Epithelial cell of proximal tubule (primary cell): ENCODE measurements at places on chromosomes 6 and 20. TPM values are rescaled to one million over a fixed set of nuclear protein-coding genes. Genes with fewer than 3 reads are reported as not detected.

Gene CEP85L
- 2.2 and 3.3 TPM in 2 replicates for total RNA-seq

Gene PNLDC1
- not detected in 2 replicates for total RNA-seq

Gene C6orf15
- total RNA-seq: 0.29 and 0.43 TPM in 2 replicates

Gene MATN4
- total RNA-seq: not detected in 2 replicates

Gene ADGRF4
- 1.5 and 3.4 TPM in 2 replicates for total RNA-seq

Gene KCNQ5
- 1.4 and 1.7 TPM in 2 replicates for total RNA-seq

Gene CCN6
- total RNA-seq: 0.58 and 1.4 TPM in 2 replicates

Gene DDO
- 0.07 TPM in 1 of 2 replicates, not detected in the other for total RNA-seq

Gene DSE
- 25.0 and 36.1 TPM in 2 replicates for total RNA-seq

Gene TNFRSF6B
- 509 and 817 TPM in 2 replicates for total RNA-seq

Gene ECHDC1
- 47.9 and 96.9 TPM in 2 replicates for total RNA-seq

Gene MOG
- not detected in 2 replicates for total RNA-seq

Gene FAM83C
- 0.14 TPM in 1 of 2 replicates, not detected in the other for total RNA-seq

Gene EFCAB8
- not detected in 2 replicates for total RNA-seq

Gene AARS2
- 10.4 and 17.6 TPM in 2 replicates for total RNA-seq

Gene RAD21L1
- total RNA-seq: 0.06 and 1.2 TPM in 2 replicates

Gene C6orf132
- 15.3 and 19.8 TPM in 2 replicates for total RNA-seq

Gene GNRH2
- total RNA-seq: not detected in 2 replicates

Gene TAP1
- total RNA-seq: 50.7 and 54.5 TPM in 2 replicates

Gene FABP7
- not detected in 2 replicates for total RNA-seq

Gene SNAP91
- not detected in 2 replicates for total RNA-seq

Gene SEC23B
- total RNA-seq: 50.8 and 69.6 TPM in 2 replicates

Gene TRERF1
- total RNA-seq: 2.2 and 3.5 TPM in 2 replicates

Gene KIF25
- total RNA-seq: not detected in 2 replicates

Gene RIPOR3
- total RNA-seq: 0.29 and 1.8 TPM in 2 replicates

Gene BPIFB2
- total RNA-seq: not detected in 2 replicates

Gene HLA-DPA1
- total RNA-seq: 6.8 and 7.1 TPM in 2 replicates

Gene NKAIN4
- total RNA-seq: 1.4 and 4.0 TPM in 2 replicates

Gene TNF
- total RNA-seq: 13.9 and 14.2 TPM in 2 replicates

Gene TREML4
- not detected in 2 replicates for total RNA-seq

Gene PBOV1
- not detected in 2 replicates for total RNA-seq

Gene RWDD2A
- 1.6 and 2.8 TPM in 2 replicates for total RNA-seq

Gene COL11A2
- 0.06 and 0.07 TPM in 2 replicates for total RNA-seq

Gene SEL1L2
- not detected in 2 replicates for total RNA-seq

Gene TPD52L1
- 54.3 and 67.3 TPM in 2 replicates for total RNA-seq

Gene C20orf204
- under 0.01 TPM in 1 of 2 replicates, not detected in the other for total RNA-seq

Gene C6orf52
- total RNA-seq: 2.5 TPM in 1 of 2 replicates, not detected in the other
